Esophagus squamous epithelium (tissue), 5 donors: ENCODE measurements at places on chromosomes 12 and 14.

DNA sequence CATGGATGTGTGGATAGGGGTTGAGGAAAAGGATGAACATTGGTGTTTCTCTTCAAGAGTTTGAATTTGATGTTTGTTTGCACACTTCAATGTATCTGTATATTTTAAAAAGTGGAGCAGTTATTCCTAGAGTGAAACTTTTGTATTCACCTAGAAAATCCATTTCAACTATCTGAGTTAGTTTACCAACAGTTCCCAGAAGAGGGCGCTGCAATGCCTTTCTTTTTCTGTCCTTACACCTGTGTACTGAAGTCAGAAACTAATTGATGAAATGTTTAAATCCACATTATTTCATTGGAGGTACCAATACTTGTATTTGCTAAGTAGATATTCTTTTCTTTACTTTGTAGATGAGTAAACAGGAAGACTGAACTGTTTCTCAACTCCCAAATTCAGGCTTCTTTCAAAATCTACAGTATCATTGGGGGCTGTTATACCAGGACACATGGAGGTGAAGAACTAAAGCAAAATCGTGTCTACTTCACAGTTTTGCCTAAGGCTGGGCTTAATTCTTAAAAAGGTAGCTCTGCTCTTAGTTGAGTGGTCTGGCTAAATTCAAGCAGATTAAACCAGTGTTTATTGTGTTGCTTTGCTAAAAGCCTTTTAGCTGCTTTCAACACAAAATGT is 26.6 kb upstream of the KLRB1 start:
- no peak for DNase-seq

DNA sequence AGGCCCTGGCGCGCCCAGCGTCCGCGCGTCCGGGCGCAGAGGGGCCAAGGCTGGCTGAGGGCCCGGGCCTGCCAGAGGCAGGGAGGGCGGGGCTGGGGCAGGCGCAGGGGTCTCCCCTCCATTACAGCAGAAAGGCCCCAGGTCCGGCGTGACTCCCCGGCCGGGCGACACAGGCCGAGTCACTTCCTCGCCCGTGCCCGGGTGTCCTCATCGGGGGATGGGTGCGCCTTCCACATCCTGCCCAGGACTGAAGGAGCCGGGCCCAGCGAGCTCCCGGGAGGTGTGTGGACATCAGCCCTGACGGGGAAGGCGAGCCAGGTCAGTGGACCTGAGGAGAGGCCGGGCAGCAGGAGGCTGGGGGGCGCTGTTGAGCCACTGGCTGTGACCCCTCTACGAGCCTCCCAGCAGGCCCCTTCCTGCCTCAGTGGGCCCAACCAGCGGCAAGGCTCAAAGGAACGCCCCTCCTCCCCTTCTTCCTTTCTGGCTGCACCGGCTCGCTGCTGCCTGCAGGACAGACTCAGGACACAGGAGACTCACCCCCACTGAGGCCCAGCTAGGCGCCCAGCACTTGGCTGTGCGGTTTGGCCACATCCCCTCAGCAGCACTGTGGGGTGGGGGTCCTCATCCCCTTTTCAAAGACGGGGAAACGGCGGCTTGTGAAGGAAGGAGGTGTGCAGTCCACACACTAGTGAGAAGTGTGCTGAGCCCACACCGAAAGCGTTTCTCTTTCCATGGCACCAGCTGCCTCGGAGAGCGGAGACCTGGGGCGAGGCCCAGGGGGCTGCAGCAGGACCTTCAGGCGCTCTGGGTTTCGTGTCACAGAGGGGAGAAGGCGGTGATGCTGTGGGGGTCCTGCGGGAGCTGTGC is 606 bp downstream of the TNFAIP2 start:
- DNase-seq: no peak

- no peak for DNase-seq
Observed at GRCh38 chr14:71403656-71404055, 496.4 kb downstream of the PCNX1 start.

- no peak for DNase-seq
Observed at GRCh38 chr12:1800401-1801302, 19.7 kb upstream of the LRTM2 start.

DNA sequence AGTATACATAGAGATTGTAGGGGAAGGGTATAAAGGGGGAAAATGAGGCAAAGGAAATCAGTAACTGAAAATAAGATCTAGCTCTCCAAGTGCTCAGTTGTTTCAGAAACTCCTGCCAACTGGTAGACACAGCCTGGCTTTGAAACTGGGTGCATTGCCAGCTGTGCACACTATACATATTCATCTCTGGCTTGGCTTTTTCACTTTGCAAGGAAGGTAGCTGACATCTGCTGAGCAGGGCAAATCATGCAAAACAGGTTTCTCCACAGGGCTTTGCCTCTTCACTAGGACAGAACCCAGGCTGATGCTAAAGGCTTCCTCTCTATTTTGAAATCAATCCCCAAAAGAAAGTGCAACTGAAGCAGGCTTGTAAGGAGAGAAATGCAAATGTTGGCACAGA is 101.5 kb downstream of the HELB start:
- DNase-seq: no peak

- DNase-seq: no peak
Observed at GRCh38 chr14:87131879-87132278, 861.1 kb downstream of the GALC start.

GRCh38 chr12:14577344-14577743 is 9.7 kb upstream of the PLBD1 start:
- DNase-seq: no peak

DNA sequence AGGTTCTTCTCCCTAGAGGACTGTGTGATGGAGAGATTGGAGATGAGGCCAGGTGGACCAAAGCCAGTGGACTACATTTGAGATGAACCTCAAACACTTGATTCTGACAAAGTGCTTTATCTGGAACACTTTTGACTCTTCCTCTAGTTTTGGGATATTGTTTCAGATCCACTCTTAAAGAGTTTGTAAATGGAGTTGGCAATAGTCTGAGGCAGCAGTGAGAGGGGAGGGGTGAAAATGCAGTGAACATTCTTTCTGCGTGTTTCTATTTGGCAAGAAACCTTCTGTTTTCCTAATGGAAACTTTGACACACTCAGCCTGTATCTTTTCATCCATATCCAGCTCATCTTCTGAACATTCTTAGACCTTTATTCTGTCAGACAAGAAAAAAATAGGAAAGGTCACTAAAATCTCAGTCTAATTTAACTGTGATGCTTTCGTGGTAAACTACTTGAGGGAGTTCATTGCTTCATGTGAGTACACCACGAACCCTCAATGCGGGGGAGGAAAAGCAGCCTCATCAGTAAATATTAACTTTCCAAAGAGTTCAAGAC is 57.4 kb upstream of the KCNJ8 start:
- no peak for DNase-seq

DNA sequence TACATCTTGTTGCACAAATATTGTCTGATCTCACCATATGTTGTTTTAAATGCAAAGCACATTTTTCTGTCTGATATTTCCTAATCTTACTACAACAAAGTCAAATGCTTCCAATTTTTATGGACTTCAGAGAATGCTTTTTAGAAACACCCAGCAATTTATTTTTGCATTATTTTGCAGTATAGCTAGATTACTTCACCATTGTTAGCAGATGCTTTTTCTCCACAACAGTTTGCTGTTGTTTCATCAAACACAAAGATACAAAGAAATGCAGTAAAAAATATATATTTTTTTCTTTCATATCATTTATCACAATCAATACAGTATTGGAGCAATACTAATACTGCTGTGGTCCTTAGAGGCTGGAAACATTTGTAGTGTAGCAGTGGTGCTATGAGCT is 674.4 kb downstream of the TMTC2 start:
- DNase-seq: no peak

DNA sequence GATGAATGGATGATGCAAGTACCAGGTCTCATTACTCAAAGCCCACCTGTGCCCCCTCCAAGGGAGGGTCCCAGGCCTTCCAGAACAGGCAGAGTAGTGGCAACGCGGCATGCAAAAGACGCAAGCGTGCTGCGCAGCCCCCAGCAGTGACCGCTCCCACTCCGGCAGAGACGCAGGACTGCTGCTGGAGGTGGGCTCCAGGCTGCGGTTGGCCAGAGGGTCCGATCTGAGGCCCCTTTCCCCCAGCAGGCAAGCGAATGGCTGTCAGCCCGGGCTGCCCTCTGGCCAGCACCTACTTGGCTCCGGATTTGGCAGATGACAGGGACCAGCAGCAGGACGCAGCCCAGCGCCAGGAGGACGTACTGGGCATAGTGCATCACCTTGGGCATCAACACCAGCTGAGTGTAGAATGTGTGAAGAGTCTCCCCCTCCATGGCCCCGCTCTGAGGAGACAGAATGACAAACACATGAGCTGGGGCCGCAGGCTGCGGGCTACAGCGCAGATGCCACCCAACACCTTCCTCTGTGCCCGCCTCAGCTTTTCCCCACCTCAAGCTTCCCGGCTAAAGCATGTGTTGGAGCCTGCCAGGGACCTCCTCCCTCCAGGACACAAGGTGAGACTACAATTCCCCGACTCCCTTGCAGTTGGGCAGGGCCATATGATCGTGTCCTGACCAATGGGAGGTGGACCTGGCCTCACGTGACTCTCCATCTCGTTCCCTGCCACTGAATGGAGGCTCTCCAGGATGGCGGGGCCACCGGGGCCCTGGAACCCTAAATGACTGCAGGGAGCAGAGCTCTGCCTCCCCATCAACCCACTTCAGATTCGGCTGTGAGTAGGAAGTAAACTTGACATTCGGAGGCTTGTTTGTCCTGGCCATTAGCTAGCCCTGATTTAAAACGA is 77.4 kb downstream of the SCARB1 start:
- DNase-seq: no peak

GRCh38 chr14:71523630-71524319 is 408.5 kb upstream of the RGS6 start:
- no peak for DNase-seq

GRCh38 chr12:71449373-71450070 is 9.9 kb downstream of the LGR5 start:
- no peak for DNase-seq

- DNase-seq: no peak
Observed at GRCh38 chr12:40688085-40688725, 4.0 kb upstream of the CNTN1 start.

GRCh38 chr12:114682106-114682784 is 1.7 kb downstream of the TBX3 start:
- no peak for DNase-seq

GRCh38 chr12:45566257-45566656 is 163.2 kb upstream of the ARID2 start:
- DNase-seq: no peak

DNA sequence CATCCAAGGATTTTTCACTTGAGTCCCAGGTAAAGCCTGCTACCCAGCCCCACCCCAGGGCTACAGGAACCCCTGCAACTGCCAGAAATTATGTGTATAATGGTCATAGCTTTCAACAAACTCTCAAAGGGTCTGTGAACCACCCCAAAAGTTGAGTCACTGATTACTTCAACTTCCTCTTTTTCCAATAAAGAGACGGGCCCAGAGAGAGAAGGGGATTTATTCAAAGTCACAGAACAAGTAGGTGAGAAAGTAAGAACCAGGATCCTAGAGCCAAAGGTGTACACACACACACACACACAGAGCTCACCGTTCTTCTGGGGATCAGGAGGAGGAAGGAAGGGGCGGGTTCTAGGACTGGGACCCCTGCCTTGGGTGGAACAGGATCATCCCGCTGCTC is 4.8 kb upstream of the ITPK1 start:
- DNase-seq: no peak

DNA sequence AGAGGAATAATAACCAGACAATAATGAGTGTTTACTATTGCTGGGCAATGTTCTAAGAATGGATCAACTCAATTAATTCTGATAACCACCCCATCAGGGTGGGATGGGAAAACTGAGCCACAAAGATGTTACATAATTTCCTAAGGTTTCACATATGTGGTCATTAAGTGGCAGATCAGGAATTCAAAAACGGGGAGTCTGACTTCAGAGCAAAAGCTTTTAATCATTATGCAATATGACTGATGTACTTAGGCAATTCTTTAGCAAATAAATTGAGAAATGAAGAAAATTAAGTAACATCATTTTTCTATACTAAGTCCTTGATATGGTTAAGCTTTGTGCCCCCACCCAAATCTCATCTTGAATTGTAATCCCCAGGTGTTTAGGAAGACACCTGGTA is 53.4 kb downstream of the PLCZ1 start:
- no peak for DNase-seq
